ENCODE measurements at places on chromosomes 13 and 19. TPM values are rescaled to one million over a fixed set of nuclear protein-coding genes. Genes with fewer than 3 reads are reported as not detected.

GRCh38 chr19:54137699-54138488, at the start of gene CNOT3:
TSS of gene CNOT3 (plus strand) at chr19:54137762. CDS start at chr19:54142979, 5,217 bp downstream.
- peaks cover 4% of the 10 kb centered on the region for H3K36me3 ChIP-seq
- H3K27me3 ChIP-seq = no peaks in the 10 kb centered on the region
- peak within 1 kb of the TSS; percentile 95 for H3K27ac ChIP-seq

GRCh38 chr13:110291286-110291685, 15.7 kb downstream of the COL4A1 start:
- no peaks in the 10 kb centered on the region for H3K27me3 ChIP-seq
- H3K4me3 ChIP-seq = no peak overlapping the region
- DNase-seq = no peak

DNA sequence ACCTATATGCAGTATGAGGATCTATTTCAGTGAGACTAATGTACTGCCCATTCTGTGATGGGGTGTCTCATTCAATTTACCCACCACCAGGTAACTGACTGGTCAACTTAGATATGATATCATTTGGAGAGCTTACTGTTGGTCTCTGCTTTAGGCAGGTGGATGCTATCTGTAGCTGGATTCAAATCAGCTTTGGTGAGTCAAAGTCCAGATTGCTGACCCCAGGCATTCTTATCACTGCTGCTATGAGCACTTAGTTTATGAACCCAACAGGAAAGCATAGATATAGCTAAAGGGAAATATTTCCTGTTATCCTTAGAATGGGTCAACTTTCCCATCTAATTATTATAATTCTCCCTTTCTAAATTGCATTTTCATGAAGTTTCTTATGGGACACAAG, 1295.2 kb upstream of the SPRY2 start:
- no peak for DNase-seq
- H3K4me1 ChIP-seq = no peaks in the 10 kb centered on the region
- no peak overlapping the region for H3K4me3 ChIP-seq
- no peak overlapping the region for H3K27ac ChIP-seq
- no peaks in the 10 kb centered on the region for H3K36me3 ChIP-seq

- no peaks in the 10 kb centered on the region for H3K36me3 ChIP-seq
- peak; percentile 29 for DNase-seq
- no peak overlapping the region for H3K4me3 ChIP-seq
- H3K27me3 ChIP-seq = no peaks in the 10 kb centered on the region
- H3K27ac ChIP-seq = no peak overlapping the region
These were observed 18.5 kb upstream of the IGLON5 start for GRCh38 chr19:51292971-51293370.

DNA sequence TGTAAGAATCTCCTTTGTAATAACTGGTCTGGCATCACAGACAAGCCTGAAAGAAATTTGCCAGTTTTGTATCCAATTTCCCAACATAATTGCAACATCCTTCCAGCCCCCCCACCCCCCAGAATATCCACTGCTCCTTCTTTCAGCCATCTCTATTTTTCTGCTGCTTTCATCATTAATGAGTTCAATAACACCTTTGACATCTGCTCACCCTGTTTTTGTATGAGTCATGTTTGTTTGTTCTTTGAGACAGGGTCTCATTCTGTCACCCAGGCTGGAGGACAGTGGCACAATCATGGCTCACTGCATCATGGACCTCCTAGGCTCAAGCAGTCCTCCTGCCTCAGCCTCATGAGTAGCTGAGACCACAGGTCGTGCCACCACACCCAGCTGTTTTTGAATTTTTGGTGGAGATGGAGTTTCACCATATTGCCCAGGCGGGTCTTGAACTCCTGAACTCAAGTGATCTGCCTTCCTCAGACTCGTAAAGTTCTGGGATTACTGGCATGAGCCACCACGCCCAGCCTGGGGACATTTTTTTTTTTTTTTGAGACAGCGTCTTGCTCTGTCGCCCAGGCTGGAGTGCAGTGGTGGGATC, 7.0 kb upstream of the ZC3H4 start:
- no peak overlapping the region for H3K27ac ChIP-seq
- peaks cover 4% of the 10 kb centered on the region for H3K4me1 ChIP-seq
- DNase-seq = no peak
- no peaks in the 10 kb centered on the region for H3K27me3 ChIP-seq
- no peak overlapping the region for H3K4me3 ChIP-seq

The FAM124A gene
- total RNA-seq = 2.9 TPM

The ACER1 gene
- total RNA-seq = not detected

The ZNF285 gene
- total RNA-seq = 1.4 TPM
